ENCODE measurements at places on chromosomes 3 and 15.
A peak's percentile ranks its signal among the peaks of the same experiment; 100 is the strongest.

DNA sequence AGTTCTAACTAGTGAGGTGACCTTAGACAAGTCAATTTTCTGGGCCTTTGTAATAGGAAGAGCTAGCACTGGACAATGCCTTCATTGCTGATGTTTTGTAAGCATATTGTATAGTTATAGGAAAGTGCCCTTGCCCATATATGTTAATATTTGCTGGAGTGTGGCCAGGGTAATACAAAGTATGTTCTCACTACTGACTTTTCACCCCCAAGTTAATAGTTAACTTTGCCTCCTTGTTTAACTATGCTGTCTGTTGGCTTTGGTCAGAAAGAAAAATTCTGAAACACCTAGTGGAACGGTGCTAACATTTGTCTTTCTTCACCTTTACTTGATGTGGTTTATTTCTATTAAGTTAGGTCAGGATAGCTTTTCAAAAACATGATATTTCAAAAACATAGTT, 287.4 kb upstream of the CTNNB1 start:
- no peak for DNase-seq

GRCh38 chr3:185149591-185149990, 3.3 kb downstream of the C3orf70 start:
- no peak for DNase-seq

DNA sequence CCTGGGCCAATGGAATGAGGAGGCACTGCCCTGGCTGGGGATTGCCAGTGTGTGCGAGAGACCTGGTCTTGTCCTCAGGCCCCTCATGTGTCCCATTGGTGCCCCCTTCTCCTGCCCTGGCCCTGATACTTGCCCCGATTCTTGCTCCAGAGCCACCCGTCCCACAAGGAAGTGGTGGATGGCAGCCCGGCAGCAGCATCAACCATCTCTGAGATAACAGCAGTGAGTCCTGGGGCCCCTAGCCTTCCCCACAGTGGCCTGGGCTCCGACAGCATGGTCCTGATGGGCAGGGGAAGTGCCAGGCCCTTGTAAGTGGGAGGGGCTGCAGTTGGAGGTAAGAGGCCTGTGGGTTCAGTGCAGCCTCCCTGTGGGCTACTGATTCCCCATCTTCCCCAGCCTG, 15.4 kb downstream of the VILL start:
- no peak for DNase-seq

- peak; percentile 14 for DNase-seq
Measured at GRCh38 chr3:176430244-176431037, 766.8 kb downstream of the TBL1XR1 start.

GRCh38 chr3:165056510-165056909, 21.8 kb downstream of the SI start:
- DNase-seq: no peak

- DNase-seq: peak; percentile 83
Measured at GRCh38 chr15:62059816-62060112, 483 bp downstream of the VPS13C start.

DNA sequence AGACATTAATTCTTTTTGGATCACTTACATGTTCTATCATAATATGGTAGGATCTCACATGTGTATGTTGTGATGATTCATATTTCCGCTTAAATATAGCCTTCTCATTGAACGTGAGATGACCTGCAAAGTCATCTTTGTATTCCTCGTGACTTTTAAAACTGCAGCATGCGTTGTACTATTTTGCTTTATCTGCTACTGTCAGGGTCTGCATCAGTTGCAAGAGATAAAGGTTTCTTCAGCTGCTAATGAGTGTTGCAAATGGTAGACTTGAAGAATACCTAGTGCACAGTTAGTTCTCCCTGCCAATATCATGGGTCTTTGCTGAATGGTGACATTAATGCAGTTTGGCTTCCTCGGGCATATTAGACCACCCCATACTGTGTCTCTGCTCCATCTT, 31.8 kb downstream of the REC114 start:
- no peak for DNase-seq

GRCh38 chr15:92393980-92394308, 263 bp downstream of the ST8SIA2 start:
- no peak for DNase-seq

DNA sequence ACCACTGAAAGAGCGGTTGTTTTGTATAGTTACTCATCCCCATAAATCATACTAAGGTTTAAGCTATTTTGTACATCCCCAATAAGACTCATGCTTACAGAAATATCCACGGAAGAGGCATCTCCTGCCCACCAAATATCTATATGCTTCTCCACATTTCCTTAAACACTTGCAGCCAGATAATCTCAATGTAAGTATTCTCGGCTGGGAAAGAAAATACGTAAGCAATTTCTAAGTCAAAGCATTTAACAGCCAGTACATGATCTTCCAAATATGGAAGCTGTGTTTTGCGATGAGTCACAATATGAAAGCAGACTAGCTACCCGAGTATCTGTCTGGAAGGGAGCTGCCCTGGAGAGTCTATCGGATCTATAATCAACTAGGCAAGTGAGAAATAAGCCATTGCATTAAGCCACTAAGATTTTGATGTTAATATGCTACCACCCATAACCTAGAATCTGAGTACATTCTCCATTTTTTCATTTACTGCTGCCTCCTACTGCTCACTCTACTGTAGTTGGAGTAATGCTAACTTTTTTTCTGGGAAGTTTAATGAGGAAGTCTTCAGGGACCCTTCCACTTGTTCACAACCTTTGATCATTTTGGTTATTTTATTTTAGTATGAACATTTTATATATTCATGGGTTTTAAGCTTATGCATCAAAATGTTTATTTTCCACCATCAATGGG, 26.9 kb upstream of the ZMAT3 start:
- DNase-seq: no peak

GRCh38 chr3:133863911-133864310, 31.8 kb downstream of the RAB6B start:
- DNase-seq: no peak

- no peak for DNase-seq
Measured at GRCh38 chr3:175029828-175030227, 170.7 kb downstream of the NAALADL2 start.

DNA sequence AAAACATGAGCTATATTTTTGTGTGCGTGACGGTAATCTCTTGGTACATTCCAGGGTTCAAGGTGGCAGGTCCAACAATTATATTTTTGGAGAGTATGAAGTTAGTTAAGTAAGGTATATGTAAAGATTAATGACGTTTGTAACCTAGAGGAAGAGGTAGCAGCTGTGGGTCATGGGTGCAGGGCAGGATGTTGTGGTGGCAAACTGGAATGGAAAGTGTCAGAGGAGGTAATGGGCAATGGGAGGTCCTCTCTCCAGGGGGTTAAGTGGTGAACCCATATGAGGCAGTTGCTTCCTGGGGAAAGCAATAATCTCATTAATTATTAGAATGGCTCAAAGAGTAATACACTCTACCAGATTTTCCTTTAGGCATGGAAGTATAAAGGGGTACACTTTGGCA, 1.0 kb upstream of the CD200R1L start:
- no peak for DNase-seq

GRCh38 chr3:185822221-185823000, 2.4 kb downstream of the IGF2BP2 start:
- no peak for DNase-seq

GRCh38 chr15:58501006-58501405, 69.2 kb downstream of the LIPC start:
- DNase-seq: no peak

DNA sequence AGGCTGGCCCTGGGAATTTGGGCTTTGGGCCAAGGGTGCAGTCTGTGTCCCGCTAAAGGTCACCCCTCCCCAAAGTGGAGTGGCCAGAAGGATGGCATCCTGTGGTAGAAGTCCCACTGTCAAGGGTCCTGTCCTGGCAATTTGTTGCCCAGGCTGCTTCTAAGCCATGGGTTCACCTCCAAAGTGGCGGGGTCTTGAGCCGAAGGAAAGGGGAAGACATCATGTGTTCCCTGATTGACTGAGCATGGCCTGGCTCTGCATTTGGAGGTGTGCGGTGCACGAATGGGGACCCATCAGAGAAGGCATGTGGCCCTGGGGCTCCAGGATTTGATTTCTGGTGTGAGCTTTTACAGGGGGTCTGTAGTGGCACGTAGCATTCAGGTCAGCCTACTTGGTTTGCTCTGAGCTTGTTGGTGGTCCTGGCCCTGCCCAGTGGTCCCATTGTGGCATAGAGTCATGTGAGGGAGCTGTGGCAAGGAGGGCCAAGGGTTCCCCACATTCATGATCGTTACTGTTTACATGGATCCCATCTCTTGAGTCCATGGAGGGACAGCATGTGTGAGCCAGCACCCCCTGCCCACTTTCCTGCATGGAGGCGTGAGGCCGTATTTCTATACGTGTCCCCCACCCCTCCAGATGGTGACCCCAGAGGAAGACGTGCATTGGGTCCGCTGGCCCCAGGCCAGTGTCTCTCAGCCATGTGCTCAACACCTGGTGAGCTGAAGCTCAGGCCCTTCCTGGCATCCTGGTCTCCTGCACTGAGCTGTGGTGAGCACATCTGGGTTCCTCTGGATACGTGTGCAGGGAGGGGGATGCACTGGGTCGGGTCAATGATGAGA, 225.1 kb downstream of the SNRPN start:
- DNase-seq: no peak

DNA sequence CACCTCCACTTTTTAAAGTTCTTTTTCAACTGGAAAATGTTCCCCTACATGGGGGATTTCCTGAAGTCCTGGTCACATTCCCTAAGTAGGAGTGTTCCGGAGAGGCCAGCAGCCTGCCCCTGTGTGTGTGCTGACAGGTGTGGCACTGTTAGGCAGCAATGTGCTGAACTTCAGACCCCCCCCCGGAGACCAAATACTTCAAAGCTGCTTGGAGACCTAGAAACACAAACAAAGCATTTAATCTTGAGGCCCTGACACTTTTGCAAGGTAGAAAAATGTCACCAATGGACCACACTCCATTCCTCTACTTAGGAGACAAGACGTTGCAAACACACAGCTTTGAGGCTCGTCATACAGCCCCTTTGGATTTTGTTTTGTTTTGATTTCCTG, 259.6 kb upstream of the CTNNB1 start:
- DNase-seq: no peak

DNA sequence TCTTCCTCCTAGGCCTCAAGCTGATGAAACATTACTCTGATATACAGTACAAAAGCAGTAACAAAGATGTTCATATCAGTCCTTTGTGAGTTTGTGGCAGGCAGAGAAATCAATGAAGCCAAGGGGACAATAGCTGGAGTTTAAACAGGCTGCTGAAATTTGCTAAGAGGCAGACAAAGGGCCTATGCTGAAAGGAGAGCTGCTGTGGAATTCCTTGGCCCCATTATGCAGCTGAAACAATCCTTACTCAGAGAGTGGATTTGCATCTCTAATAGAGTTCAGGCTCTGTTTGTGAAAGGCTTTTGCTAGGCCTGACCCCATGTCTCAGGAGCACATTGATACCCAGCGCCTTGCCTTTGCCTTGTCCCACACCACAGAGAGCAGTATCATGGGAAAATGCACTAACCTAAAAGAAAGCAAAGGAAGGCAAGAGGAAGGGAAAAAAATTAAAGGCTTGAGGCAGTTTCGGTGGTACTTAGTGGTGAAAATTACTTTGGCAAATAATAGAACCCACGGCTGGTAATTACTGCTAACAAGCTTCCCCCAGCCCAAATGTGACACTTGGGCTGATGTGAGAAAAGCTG, 195.0 kb upstream of the EPHA3 start:
- no peak for DNase-seq

DNA sequence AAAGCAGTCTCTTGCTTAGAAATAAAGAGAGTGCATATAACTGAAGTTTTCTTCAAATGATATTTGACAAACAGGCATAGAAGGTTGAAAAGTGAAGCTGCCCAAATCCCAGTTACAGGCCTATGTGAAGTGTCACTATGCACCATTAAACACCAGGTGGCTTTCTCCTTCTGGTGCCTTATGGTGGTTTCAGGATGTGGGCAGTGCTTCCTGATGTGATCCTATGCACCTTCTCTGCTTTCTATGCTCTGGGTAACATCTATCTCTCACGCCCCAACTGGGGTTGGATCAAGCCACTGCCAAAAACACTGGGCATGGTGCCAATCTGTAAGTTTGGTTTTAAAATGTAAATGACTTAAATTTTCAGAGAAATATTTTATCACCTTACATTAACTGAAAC, 744.7 kb downstream of the TUSC7 start:
- no peak for DNase-seq

- no peak for DNase-seq
Measured at GRCh38 chr15:25670621-25671020, 192.5 kb downstream of the ATP10A start.

- DNase-seq: no peak
Measured at GRCh38 chr3:127784865-127785710, 37.2 kb downstream of the MGLL start.

DNA sequence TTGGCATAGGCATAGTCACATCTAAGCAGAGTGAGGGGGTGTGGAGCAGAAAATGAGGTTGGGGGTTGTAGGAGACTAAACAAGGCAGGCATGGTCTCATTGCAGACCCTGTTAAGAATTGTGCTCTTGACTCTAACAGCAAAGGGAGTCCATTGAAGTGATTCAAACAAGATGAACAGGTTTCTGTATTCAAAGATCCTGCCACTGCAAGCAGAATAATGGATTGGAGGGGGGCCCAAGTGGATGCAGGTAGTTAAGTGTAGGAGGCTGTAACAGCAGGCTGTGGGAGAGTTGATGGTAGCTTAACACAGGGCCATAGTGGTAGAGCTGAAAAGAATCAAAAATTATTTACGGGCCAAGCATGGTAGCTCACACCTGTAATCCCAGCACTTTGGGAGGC, 34.4 kb downstream of the CASR start:
- DNase-seq: no peak

- DNase-seq: no peak
Measured at GRCh38 chr3:126103121-126104027, 19.4 kb upstream of the SLC41A3 start.

GRCh38 chr3:89606151-89606550, 498.7 kb downstream of the EPHA3 start:
- DNase-seq: no peak

- DNase-seq: no peak
Measured at GRCh38 chr3:63910891-63911290, 1.3 kb downstream of the SCAANT1 start.

DNA sequence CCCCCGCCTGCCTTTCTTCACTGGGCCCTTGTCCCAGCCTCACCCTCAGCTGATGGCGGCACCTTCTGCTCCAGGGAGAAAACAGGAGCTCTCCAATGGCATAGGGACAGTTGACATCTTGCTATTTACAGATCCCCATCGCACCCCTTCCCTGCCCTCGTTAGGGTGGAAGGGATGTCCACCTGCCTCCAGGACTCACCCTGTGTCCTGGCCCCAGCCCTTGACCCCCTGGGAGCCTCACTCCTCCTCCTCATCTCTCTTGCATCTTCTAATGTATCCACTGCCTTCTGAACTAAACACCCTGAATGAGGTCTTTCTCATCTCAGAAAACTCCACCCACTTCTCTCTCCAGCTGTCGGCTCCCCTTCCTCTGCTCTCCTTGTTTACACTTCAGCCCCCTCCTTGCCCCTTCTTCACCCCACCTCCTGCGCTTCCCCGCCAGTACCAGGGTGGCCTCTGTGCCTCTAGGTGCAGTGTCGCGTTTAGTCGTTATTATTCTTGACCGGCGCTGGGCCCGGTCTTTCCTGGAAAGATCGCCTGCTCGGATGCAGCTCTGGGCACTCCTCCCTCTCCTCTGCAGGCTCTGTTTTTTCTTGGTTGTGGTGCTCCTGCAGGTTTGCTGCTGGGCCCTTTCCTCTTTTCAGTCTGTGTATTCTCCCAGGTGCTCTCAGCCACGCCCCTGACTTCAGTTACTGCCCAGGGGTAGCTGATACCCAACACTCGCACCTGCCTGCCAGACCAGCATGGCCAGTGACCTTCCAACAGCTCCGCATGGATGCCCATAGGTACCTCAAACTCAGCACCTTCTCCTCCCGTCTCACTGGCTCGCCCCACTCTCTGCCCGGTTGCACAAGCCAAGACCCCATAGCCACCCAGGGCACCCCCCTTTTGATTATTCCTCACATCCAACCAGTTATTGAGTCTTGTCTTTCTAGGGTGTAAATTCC, 42.9 kb downstream of the PML start:
- no peak for DNase-seq

All from AML-193 (cell line).